Dermis microvascular lymphatic vessel endothelial cell (primary cell): ENCODE measurements at places on chromosomes 3 and 15. TPM values are rescaled to one million over a fixed set of nuclear protein-coding genes. Genes with fewer than 3 reads are reported as not detected.

Gene SAMMSON
- not detected in 2 replicates for total RNA-seq

Gene SEMA7A
- total RNA-seq: 0.51 and 0.89 TPM in 2 replicates

GRCh38 chr3:127630811-127631714 is 2.1 kb downstream of the PODXL2 start:
- DNase-seq: no peak

- DNase-seq: no peak
Measured at GRCh38 chr15:26157081-26157480, 294.0 kb upstream of the ATP10A start.

- no peak for DNase-seq
Measured at GRCh38 chr3:31546725-31547124, 14.0 kb downstream of the STT3B start.

- DNase-seq: no peak
Measured at GRCh38 chr3:103613397-103614156, 1178.8 kb downstream of the ZPLD1 start.
